Kidney (tissue), 22 donors: ENCODE measurements at places on chromosomes 12 and 14. TPM values are rescaled to one million over a fixed set of nuclear protein-coding genes. Genes with fewer than 3 reads are reported as not detected.
A peak's percentile ranks its signal among the peaks of the same experiment; 100 is the strongest.

DNA sequence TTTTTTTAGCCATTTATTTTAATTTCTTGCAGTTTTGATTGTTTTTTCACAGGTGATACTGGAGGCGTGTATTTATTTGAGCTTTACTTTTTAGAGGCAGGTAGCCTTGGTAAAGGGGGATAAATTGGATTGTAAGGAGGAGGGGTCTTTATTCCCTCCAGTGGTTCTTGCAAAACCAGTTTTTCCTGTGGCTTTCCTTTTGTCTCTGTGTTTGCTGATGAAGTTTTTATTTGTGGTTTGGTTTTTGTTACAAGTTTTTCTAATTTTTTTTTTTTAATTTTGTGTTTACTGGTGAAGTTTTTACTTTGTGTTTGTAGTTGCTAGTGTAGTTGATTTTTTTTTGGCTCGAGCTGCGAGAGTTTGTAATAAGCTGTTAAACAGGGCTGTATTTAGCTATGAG lies 278.5 kb downstream of the PRKD1 start:
- DNase-seq, result no peak
- H3K27me3 ChIP-seq, result no peaks in the 10 kb centered on the region
- no peaks in the 10 kb centered on the region for H3K36me3 ChIP-seq
- no peak overlapping the region for H3K27ac ChIP-seq
- H3K4me3 ChIP-seq, result no peak overlapping the region

GRCh38 chr12:119989361-119989730 lies 310 bp downstream of the BICDL1 start:
- H3K36me3 ChIP-seq, result no peaks in the 10 kb centered on the region
- DNase-seq, result no peak
- peak overlapping the region; percentile 75 for H3K27ac ChIP-seq
- H3K27me3 ChIP-seq, result no peaks in the 10 kb centered on the region

DNA sequence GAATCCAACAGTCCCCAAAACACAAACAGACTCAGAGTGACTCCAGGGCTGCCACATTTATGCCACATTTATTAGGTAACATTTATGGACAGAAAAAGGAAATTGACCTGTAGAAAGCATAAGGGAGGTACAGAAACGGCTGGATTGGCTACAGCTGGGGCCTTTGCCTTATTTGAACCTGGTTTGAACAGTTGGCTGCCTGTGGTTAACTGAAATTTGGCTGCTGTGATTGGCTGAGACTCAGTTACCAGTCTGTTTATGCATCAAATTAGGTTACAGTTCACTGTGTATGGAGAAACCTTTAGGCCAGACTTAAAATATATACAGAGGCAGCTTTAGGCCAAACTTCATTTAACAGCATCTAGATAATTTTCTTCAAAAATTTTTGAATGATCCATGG lies 27.8 kb upstream of the PCNX1 start:
- H3K4me3 ChIP-seq, result no peak overlapping the region
- no peaks in the 10 kb centered on the region for H3K4me1 ChIP-seq
- no peaks in the 10 kb centered on the region for H3K36me3 ChIP-seq
- no peak for DNase-seq
- H3K27ac ChIP-seq, result no peak overlapping the region

DNA sequence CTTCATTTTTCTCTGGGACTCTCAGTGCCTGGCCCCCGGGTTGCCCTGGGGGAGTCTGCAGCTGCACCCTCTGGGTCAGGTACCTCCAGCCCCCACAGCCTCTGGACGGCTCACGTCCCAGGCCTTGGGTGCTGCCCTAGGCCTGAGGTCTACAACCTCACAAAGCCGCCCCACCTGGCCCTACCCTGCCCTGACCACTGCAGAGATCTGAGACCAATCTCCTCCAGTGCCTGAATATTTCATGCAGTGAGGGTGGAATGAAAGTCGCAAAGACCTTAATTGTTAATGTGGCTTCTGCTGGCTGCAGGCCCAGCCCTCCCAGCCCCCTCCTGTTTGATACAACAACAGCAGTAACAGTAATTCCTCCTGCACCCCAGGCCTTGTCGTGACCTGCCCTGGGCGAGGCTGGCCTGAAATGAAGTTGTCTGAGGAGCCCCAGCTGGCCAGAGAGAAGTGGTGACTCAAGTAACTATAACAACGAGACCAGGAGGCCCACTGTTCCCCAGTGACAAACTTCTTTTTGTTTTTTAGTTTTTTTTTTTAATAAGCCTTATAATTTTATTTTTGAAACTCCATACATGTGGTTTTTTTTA lies 8.8 kb upstream of the CCDC85C start:
- peak; percentile 86 for DNase-seq
- H3K27me3 ChIP-seq, result no peaks in the 10 kb centered on the region
- H3K4me1 ChIP-seq, result peaks cover 6% of the 10 kb centered on the region
- H3K27ac ChIP-seq, result no peak overlapping the region
- no peaks in the 10 kb centered on the region for H3K36me3 ChIP-seq
- no peak overlapping the region for H3K4me3 ChIP-seq

DNA sequence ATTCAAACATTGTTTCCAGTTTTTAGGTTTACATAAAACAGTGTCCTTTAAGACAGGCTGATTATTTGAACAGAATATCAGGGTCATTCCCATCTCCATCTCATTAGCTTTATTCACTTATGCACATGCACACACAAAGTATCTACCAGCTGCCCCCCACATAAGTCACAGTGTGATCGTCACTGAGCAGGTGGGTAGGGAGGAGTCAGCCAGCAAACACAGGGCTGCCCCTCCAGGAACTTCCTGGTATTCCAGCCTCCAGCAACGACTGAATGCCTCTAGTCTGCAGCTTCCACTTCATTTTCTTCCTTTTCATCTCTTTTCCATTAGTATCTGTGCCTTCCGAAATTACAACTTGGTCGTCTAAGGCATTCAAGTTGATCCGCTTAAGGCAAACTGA lies 48.8 kb upstream of the FOXN3 start:
- DNase-seq, result no peak
- no peak overlapping the region for H3K4me3 ChIP-seq
- H3K27ac ChIP-seq, result no peak overlapping the region
- no peaks in the 10 kb centered on the region for H3K4me1 ChIP-seq
- no peaks in the 10 kb centered on the region for H3K27me3 ChIP-seq

GRCh38 chr14:58635091-58635830 lies 2.5 kb upstream of the DACT1 start:
- H3K27ac ChIP-seq, result no peak overlapping the region
- no peak for DNase-seq
- H3K4me1 ChIP-seq, result peaks cover 10% of the 10 kb centered on the region
- H3K27me3 ChIP-seq, result no peaks in the 10 kb centered on the region
- H3K4me3 ChIP-seq, result no peak overlapping the region
- H3K36me3 ChIP-seq, result no peaks in the 10 kb centered on the region

GRCh38 chr12:66044731-66045130 lies 85.8 kb downstream of the LLPH start:
- no peaks in the 10 kb centered on the region for H3K4me1 ChIP-seq
- no peak overlapping the region for H3K4me3 ChIP-seq
- no peak overlapping the region for H3K27ac ChIP-seq
- H3K27me3 ChIP-seq, result no peaks in the 10 kb centered on the region

- H3K27me3 ChIP-seq, result no peaks in the 10 kb centered on the region
- H3K4me1 ChIP-seq, result no peaks in the 10 kb centered on the region
- H3K36me3 ChIP-seq, result no peaks in the 10 kb centered on the region
- H3K4me3 ChIP-seq, result no peak overlapping the region
- H3K27ac ChIP-seq, result no peak overlapping the region
- no peak for DNase-seq
Observed at GRCh38 chr14:61365667-61366212, 44.4 kb downstream of the PRKCH start.

The NANOG gene
- total RNA-seq, result 0.16 TPM

DNA sequence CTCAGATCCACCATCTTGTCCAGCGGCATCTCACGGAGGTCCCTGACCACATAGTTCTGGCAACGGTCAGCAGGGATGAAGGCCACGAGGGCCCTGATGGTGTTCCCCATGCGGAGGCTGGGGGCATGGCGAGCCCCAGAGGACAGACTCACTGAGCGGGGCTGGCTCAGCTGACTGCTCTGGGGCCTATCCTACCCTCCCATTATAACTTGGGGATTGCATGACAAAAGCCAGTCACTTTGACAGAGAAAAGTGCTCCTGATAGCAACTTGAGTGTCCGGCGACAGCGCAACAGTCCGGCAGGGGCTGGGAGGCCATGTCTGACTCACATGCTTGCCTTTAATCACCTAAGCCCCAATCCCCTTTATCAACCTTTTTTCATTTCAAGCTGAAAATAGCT lies at the start of gene LRRC10:
LRRC10 (minus strand) TSS at position 179 of the 400 bp plus-strand sequence; CDS start at position 110, 69 bp downstream.
- no peaks in the 10 kb centered on the region for H3K27me3 ChIP-seq
- H3K27ac ChIP-seq, result no peak within 1 kb of the TSS
- H3K4me3 ChIP-seq, result no peak within 1 kb of the TSS
- no peak for DNase-seq
- H3K36me3 ChIP-seq, result no peaks in the 10 kb centered on the region

- peak overlapping the region; percentile 20 for H3K27ac ChIP-seq
- no peak for DNase-seq
- peak overlapping the region; percentile 48 for H3K4me3 ChIP-seq
Observed at GRCh38 chr12:40105265-40105514, 691 bp downstream of the SLC2A13 start.

The CD4 gene
- total RNA-seq, result 38.1 TPM

GRCh38 chr12:53577941-53578352 lies 48.2 kb downstream of the ATF7 start:
- no peak for DNase-seq
- no peak overlapping the region for H3K27ac ChIP-seq
- H3K4me3 ChIP-seq, result no peak overlapping the region
- H3K36me3 ChIP-seq, result no peaks in the 10 kb centered on the region
- no peaks in the 10 kb centered on the region for H3K27me3 ChIP-seq

GRCh38 chr14:77076113-77076631 lies 21.9 kb upstream of the CIPC start:
- peak; percentile 73 for DNase-seq
- peak overlapping the region; percentile 51 for H3K4me3 ChIP-seq
- peaks cover 8% of the 10 kb centered on the region for H3K4me1 ChIP-seq
- no peaks in the 10 kb centered on the region for H3K27me3 ChIP-seq

DNA sequence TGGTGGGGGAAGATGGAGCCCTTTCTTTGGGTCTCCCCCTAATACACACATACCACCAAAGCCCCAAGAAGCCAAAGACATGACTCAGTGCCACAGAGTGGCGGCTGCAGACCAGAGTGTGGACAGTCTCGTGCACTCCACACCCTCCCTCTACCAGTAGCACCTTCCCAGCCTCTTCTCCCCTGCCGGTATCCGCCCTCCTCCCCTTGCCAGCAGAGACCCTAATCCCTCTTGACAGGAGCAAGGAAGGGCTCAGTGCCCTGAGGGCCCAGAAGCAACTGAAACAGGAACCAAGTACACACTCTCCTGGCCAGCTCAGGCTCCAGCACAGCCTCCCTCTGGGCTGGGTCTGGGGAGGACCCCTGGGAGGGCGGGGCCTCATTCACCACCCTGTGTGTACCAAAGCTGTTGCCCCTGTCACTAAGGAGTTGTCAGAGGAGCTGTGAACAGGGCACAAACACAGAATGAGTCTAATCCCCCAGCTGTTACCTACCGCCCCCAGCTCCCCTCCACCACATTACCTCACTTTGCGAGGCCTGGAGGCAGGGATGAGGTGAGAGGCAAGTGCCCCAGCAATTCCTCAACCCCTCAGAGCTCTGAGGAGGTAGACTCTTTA lies 8.2 kb downstream of the SPRYD3 start:
- H3K27ac ChIP-seq, result no peak overlapping the region
- no peak overlapping the region for H3K4me3 ChIP-seq
- DNase-seq, result peak; percentile 69
- no peaks in the 10 kb centered on the region for H3K4me1 ChIP-seq
- no peaks in the 10 kb centered on the region for H3K27me3 ChIP-seq

The TCL1B gene
- not detected for total RNA-seq

GRCh38 chr12:23525450-23526072 lies 423.9 kb downstream of the SOX5 start:
- H3K27me3 ChIP-seq, result no peaks in the 10 kb centered on the region
- no peaks in the 10 kb centered on the region for H3K4me1 ChIP-seq
- no peaks in the 10 kb centered on the region for H3K36me3 ChIP-seq
- H3K4me3 ChIP-seq, result no peak overlapping the region

The DDX11 gene
- 29.9 TPM for total RNA-seq

DNA sequence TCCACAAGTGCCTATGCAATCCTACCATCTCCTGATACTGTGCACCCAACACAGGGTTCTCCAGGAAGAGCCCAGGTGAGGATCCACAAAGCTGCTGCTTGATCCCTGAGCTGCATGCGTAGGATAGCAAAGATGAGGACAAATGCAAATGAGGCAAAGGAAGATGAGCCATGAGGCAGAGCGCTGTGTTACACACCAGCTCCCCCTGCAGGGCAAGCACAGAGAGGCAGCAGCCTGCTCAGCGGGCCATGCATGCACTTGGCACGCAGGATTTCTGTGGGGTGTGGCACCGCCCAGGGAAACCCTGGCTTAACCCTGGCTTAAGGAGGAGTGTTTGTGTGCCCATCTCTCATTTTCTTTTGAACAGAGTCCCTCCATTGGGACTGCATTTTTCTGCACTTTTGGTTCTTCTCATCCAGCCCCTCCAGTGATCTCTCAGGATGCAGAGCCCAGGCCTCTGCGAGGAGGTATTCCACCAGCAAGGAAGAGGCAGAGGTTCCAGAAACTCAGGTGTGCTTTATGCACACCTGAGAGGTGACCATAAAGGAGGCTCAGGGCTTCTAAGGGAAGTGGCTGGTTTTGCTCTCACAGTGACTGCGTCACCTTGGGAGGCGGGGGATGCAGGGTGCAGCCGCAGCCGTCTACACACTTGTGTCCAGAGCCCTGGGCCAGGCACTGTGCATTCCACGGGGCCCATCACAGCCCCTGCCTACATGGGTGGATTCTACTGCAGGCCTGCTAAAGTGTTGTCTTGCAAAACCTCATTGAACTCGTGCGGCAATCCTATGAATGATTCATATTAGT lies 973.3 kb upstream of the TMEM132C start:
- H3K4me3 ChIP-seq, result no peak overlapping the region
- H3K4me1 ChIP-seq, result no peaks in the 10 kb centered on the region

GRCh38 chr12:68375756-68376695 lies 43.9 kb upstream of the MDM1 start:
- no peaks in the 10 kb centered on the region for H3K27me3 ChIP-seq
- no peak overlapping the region for H3K27ac ChIP-seq
- no peak overlapping the region for H3K4me3 ChIP-seq
- no peak for DNase-seq

GRCh38 chr12:49907352-49907751 lies 3.7 kb upstream of the FAIM2 start:
- H3K27me3 ChIP-seq, result no peaks in the 10 kb centered on the region
- H3K4me3 ChIP-seq, result no peak overlapping the region
- no peak for DNase-seq
- no peak overlapping the region for H3K27ac ChIP-seq
- peaks cover 6% of the 10 kb centered on the region for H3K4me1 ChIP-seq
- no peaks in the 10 kb centered on the region for H3K36me3 ChIP-seq

- no peaks in the 10 kb centered on the region for H3K4me1 ChIP-seq
- no peak overlapping the region for H3K27ac ChIP-seq
- H3K36me3 ChIP-seq, result no peaks in the 10 kb centered on the region
- no peak for DNase-seq
Observed at GRCh38 chr14:100609941-100610391, 22.7 kb upstream of the BEGAIN start.

The OR6C2 gene
- total RNA-seq, result not detected

GRCh38 chr12:51600721-51601120 lies 9.7 kb downstream of the SCN8A start:
- no peaks in the 10 kb centered on the region for H3K27me3 ChIP-seq
- H3K4me1 ChIP-seq, result no peaks in the 10 kb centered on the region
- H3K36me3 ChIP-seq, result no peaks in the 10 kb centered on the region
- DNase-seq, result no peak
